ENCODE measurements at places on chromosomes 13 and 19.

GRCh38 chr19:6340493-6341201 is 7.2 kb upstream of the ACER1 start:
- no peak for DNase-seq

- DNase-seq = no peak
Observed at GRCh38 chr13:38880397-38880796, 110.2 kb downstream of the STOML3 start.

- no peak for DNase-seq
Observed at GRCh38 chr19:14840206-14840605, 5.2 kb upstream of the OR7A5 start.

DNA sequence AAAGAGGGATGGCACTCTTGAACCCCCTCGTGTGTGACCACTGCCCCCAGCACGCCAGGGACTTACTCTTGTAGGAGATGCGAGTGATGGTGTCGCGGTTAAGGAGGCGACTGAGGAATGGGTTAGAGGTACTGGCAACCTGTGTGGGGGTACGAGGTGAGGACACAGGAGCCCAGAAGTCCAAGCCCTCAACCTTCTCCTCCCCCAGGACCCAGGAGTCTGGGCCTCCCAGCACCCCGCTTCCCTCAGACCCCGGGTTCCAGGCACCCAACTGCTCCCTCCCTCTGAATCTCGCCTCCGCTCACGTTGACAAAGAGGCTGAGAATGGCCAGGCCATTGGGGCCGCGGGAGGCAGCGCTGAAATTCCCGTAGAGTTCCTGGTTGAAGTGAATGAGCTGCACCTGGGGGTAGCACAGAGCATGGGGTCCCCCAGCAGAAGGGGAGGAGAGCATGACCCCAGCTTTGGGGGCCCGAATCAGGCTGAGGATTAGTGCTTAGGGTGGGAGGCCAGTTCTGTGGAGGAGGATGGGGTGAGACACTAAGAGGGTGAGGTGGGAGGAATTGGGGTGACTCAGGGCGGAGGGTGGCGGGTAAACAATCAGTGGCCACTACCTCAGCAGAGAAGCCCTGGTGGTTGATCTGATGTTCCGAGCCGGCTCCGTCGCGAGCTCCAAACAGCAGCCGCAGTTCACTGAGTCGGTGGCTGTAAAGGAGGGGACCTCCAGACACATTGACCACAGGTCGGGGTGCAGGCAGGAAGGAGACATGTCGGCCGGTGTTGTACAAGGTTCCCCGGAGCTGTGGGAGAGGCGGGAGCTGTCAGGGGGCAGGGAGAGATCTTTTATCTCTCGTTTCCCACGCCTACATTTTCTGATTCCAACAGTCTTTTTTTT is 2.5 kb upstream of the DBP start:
- DNase-seq = no peak

DNA sequence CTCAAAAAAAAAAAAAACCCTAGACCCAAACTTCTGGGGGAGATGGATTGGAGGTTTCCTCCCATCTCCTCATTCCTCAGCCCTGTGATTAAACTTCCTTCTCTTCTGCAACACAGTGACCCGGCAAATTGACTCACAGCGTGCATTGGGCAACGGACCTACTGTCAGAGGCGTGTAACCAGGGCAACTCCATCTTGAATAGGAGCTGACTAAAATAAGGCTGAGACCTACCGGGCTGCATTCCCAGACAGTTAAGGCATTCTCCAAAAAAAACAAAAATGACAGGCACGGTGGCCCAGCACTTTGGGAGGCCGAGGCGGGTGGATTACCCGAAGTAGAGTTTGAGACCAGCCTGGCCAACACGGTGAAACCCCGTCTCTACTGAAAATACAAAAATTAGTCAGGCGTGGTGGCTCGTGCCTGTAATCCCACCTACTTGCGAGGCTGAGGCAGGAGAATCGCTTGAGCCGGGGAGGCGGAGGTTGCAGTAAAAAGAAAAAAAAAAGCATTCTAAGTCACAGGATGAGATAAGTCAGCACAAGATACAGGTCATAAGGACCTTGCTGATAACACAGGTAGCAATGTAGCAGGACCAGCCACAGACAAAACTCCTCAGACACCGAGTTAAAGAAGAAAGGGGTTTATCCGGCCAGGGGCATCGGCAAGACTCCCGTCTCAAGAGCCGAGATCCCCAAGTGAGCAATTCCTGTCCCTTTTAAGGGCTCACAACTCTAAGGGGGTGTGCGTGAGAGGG is 5.4 kb upstream of the NLRP7 start:
- DNase-seq = no peak

- no peak for DNase-seq
Observed at GRCh38 chr13:78323040-78323439, 280.3 kb downstream of the POU4F1 start.

DNA sequence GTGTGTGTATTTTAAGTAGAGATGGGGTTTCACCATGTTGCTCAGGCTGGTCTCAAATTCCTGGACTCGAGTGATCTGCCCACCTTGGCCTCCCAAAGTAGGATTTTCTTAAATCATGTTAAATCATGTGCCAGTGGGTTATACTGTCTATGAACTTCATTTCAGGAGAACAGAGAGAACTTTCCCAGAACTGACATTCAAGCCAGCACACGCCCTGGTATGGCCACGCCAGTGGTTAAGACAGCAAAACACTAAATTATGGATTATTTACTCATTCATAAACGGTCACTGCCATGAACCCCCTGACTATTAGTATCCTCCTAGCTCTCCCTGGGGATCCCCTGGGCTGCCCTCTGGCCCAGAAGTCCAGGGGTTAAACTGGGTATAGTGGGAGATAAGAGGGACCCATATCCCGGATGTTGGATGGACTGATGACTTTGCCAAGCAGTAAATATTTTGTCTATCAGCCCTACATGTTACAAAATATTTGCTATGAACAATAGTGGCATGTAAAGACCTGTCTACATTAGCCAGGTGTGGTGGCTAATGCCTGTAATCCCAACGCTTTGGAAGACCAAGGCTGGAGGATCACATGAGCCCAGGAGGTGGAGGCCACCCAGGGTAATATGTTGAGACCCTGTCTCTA is 16.1 kb upstream of the STRN4 start:
- DNase-seq = no peak

- DNase-seq = no peak
Observed at GRCh38 chr13:79051472-79051871, 354.6 kb downstream of the RBM26 start.

DNA sequence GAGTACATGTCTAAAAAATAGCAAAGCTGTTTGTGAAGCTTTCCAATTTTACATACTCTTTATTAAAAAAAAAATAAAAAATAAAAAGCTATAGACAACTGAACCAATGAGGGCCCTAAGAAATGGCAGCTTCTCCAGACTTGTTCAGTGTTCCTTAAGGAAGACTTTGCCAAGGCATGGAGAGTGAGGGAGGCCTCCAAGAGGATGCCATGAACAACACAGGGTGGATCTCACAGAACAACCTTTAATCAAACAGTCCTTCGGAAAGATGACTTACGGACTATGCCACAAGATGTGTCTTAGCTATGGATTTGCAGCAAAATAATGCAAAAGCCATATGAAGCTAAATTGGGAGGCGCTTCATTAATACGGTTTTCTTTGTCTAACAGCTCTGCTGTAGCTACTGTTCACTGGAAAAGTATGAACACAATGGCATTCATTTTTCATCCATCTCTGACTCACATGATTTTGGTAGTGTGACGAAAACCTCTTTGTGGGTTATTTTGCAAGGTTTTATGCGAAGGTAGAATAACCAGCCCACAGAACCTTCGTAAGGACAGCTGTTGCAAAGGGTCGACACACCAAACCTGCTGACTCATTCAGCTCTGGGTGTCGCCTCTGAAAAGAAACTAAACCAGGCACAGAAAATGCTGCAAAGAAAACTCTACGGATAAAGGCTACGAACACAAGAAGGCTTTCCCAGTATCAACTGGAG is 27.7 kb downstream of the EFNB2 start:
- DNase-seq = no peak

GRCh38 chr19:51142119-51142518 is at the start of gene SIGLEC7:
Gene SIGLEC7 (plus strand): TSS chr19:51142301. CDS start chr19:51142370, 69 bp downstream.
- no peak for DNase-seq

DNA sequence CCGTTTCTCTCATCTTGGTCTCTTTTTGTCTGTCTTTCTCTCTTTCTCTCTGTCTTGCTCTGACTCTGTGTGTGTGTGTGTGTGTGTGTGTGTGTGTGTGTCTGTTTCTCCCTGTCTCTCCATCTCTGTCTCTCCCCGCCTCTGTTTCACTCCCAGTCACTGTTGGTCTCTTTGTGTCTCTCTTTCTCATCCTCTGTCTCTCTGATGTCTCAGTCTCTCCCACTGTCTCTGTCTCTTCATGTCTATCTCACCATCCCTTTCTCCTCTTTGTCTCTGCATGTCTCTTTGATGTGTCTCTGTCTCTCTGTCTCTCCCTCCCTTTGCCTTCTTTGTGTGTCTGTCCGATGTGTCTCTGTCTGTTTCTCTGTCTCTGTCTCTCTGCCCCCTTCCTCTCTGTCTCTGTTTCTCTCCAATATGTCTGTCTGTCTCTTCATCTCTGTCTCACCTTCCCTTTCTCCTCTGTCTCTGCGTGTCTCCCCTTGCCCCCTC is 2.5 kb downstream of the NFIC start:
- no peak for DNase-seq

DNA sequence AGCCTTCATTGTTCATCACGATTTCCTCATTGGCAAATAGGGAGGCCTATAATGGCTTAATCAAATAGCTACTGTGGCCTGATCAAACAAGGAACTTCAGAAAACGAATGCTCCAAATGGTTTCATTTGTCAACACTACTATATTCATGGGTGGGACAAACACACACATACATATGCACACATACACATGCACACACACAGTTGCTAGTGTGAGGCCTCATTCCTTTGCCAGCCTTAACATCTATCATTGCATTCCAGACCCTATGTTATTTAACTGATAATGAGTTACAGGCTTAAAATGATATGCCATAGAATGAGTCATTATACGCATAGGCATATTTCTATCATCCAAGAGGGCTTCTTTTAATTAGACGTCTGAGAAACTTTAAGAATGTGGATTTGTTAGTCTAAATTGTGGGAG is 140.2 kb downstream of the KLF5 start:
- DNase-seq = no peak

GRCh38 chr13:101452519-101453485 is at the start of gene ITGBL1:
Gene ITGBL1 (plus strand): TSS chr13:101452675. CDS start chr13:101452834, 159 bp downstream.
- DNase-seq = no peak

DNA sequence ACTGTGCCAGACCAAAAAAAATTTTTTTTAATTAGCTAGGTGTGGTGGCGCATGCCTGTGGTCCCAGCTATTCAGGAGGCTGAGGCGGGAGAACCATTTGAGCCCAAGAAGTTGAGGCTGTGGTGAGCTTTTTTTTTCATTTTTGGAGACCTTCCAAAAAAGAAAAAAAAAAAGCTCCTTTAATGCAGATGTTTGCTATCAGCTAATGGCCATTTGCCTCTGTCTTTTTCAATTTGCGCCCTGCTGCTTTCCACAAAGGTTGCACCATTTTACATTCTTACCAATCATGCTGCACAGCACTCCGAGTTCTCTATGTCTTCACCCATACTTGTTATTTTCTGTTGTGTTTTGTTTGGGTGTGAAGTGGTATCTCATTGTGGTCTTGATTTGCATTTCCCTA is 15.6 kb upstream of the SMARCA4 start:
- DNase-seq = no peak

GRCh38 chr13:95003019-95003813 is 290.9 kb upstream of the SOX21 start:
- no peak for DNase-seq

DNA sequence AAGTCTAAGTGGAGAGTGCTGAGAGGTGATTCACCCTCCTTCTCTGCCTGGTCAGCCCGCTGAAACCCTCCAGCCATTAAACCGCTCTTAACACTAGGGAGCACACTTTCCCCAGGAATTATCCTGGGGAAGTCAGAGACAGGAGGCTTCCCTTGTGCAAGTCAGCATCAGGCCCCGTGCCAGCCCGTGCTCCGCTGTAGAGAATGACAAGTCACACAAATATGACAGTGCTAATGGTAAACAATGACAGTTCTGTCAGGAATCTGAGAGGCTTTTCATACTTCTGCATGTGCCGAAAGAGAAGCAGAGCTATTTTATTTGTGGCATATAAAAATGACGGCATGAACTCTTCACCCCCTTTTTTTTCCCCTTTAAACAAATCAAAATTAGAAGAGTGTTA is 816.9 kb upstream of the SLC10A2 start:
- DNase-seq = peak; percentile 52

GRCh38 chr13:105572401-105572800 is 963.1 kb downstream of the EFNB2 start:
- DNase-seq = no peak

DNA sequence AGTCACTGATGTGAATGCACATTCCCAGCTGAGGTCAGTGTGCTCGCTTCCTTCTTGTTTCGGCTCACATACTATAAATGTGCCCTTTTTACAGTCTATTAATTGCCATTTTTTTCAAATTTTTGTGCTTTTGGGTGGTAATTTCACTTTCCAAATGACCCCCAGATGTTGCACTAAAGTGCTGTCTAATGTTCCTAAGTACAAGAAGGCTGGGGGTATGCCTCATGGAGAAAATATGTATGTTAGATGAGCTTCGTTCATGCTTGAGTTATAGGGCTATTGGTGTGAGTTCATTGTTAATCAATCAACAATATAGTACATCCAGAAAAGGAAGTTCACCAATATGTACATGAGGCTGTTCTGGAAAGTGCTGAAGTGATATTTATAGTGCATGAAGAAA is 84.7 kb downstream of the KL start:
- DNase-seq = no peak

GRCh38 chr19:4851551-4852290 is 15.7 kb downstream of the PLIN3 start:
- peak; percentile 89 for DNase-seq

GRCh38 chr13:106521095-106521799 is 14.2 kb downstream of the EFNB2 start:
- DNase-seq = no peak

- DNase-seq = no peak
Observed at GRCh38 chr19:45010306-45010705, 9.0 kb downstream of the RELB start.

DNA sequence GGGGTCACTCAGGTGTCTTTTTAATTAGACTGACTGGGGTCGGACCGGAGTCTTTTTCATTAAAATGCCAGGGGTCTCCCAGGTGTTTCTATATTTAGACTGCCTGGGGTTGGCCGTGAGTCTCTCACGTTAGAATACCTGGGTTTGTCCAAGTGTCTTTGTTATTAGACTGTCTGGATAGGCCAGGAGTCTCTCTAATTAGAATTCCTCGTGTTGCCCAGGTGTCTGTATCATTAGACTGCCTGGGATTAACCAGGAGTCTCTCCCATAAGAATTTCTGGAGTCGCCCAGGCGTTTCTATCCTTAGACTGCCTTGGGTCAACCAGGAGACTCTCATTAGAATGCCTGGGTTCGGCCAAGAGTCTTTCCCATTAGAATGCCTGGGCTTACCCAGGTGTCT is 1445.7 kb downstream of the UQCRFS1 start:
- no peak for DNase-seq

DNA sequence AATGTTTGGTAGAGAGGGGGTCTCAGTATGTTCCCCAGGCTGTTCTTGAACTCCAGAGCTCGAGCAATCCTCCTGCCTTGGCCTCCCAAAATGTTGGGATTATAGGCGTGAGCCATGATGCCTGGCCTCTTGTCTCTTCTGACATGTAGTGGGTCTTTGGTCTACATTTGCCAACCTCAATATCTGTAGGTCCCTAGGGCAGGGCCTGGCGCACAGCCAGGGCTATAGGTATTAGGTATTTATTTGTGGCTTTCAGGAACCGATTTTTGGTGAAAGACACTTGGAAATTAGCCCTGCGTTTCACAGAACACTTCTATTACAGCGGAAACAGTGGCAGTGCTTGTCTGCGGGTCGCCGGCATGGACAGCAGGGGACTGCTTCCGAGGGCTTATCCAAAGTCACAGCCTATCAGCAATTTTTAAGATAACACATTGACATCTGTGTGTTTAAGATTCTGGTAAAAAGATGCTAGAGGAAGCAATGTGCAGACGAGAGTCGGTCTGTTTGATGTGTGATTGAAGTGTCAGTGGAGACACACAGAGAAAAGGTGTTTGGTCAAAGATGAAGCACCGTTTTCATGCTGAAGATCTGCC is 14.5 kb downstream of the ZNF536 start:
- DNase-seq = no peak

Data from neural crest cell (in vitro differentiated cells).